ENCODE measurements at places on chromosomes 1 and 21.

DNA sequence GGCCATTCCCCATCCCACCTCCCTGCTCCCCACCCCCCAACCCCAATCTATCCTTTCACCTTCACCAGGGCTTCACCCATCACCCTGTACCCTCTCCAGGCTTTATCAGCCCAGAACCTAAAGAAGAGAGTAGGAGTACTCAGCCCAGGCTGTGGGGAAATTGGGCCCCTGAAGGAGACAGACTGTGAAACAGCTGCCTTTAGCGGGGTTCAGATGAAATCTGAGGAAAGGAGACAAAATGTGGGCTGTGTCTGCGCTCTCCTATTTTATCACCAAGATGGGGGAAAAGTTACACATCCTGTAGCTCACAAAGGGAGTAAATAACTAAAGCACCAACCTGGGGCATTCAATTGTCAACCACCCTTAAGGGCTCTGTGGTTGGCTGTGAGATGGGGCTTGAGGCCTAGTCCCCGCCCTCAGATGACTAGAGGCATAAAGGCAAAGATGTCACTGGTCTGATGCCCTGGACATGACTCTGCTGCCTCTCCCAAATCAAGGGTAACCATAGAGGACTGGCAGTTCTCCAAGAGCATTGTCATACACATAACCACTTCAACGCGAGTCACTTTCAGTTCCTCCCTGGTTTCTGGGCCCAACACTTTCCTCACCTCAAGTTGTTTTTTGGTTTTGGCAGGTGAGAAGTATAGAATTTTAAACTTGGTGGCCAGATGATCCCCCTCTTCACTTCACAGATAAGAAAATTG lies 30.0 kb downstream of the SLC27A3 start:
- DNase-seq, result peak; percentile 98

DNA sequence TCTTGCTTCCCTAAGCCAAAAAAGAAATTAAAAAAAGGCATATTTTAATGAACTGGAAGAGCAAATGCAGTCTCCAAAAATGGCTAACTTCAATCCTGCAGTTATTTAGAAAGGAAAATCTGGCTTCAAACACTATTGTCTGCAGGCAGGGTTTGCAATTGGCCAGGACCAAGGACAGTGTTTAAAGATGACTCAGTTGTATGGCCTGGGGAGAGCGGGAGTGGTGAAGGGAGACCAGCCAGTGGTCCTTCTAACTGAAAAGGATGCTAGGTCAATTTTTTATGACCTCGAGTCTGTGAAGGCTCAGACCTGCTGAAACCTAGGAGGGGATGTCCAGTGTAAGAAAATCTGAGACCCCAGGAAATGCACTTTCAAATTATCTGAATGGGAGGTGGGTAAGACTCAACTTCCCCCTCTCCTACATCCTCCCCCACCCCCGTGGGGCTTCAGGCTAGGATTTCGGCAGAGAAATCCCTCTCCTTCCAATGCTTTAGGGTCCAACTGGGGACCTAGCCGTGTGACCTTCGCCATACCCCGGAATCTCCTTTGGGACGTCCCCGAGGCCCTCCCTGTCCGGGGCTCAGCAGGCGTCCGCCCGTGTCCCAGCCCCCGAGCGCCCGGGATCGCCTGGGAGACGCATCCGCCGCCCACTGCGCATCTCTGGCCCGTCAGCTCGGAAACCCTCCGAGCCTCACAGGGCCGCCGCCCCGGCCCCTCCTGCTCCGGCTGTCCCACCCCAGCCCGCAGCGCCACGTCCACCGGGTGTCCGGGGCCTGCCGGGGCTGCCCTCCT lies 602 bp upstream of the RIMKLA start:
- no peak for DNase-seq

DNA sequence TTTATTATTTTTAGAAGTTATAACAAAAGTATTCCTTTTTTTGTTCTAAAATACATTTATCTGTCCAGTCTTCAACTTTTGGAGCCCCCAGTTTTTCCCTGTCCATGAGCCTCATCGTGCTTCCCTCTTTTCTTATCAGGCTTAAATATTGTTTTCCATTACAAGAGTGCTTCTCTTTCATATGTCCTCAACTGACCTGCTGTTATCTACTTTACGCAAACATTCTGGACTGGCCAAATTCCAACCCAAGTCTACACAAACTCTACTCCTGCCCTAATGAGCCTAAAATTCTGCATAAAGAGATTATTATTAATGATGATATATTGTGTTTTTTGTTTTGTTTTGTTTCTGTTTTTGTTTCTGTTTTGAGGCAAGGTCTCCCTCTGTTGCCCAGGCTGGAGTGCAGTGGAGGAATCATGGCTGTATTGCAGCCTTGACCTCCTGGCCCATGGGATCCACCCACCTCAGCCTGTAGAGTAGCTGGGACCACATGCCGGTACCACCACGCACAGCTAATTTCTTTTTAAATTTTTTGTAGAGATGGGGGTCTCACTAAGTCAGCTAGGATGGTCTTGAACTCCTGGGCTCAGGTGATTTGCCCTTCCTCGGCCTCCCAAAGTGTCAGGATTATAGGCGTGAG lies 318.8 kb upstream of the NEGR1 start:
- DNase-seq, result peak; percentile 84

DNA sequence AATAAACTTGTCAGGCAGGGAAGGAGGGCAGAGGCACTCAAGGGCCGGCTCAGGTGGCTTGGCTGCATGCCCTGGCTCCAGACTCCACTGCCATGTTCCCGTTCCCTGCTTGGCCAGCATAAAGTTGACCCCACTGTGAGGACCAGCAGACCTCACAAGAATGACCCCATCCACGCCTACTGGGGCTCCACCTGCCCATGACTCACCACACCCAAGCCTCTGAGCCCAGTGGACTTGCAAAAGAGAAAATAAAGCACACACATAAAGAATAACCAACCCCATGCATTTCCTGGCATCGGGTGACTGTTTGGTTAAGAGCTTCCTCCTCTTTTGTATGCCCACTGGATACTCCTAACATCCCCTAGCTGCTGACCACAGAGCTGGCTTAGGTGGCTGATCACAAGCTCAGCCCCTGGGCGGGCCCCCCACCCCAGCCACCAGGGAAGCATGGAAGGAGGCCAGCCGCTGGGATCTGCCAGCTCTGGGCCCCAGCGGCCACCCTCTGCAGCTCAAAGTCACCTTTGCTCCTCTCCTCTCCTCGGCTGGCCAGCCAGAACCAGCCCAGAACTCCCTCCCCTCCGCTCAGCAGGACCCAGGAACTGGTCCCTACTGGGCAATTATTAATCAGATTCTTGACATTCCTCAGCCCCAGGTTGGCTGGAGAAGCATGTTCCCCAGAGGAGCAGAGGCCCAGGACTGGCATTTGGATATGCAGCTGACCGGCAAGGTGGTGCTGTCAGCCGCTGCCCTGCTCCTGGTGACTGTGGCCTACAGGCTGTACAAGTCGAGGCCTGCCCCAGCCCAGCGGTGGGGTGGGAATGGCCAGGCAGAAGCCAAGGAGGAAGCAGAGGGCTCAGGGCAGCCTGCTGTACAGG lies at the start of gene KLHDC7A:
TSS of gene KLHDC7A (plus strand) at position 616 of the 875 bp plus-strand sequence. CDS start at position 668, 52 bp downstream.
- no peak for DNase-seq

DNA sequence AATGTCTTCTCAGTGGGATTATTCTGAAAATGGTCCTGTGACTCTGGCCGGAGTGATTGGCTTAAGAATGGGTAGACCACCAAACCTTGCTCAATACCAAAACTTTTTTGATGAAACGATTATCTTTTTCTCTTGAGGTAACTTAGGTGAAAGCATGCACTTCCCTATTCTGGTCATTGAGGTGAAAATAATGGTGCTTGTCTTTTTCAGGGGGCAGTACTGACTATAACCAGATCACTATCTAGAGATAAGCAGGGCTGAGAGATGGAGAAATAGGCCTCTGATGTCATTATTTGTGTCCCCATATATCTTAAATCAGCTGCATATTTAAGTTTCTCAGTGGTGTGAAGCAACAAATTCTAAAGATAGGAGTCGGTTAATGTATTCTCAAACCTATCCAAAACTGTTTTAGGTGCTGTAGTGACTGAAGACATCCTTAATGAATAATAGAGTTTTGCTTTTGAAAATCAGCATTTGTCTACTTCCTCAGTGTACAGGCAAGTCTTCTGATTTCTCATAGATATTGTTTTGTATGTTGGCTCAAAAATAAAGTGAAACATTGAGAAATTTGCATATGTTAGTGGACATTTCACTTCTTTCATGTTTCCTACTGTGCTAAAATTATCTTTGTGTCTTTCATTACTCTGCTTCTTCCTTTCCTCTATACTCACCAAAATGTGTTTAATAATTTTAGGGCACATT lies 735.3 kb upstream of the ADGRL4 start:
- DNase-seq, result no peak

- no peak for DNase-seq
These were observed 17.0 kb upstream of the RUNX3 start for GRCh38 chr1:24946861-24947658.

DNA sequence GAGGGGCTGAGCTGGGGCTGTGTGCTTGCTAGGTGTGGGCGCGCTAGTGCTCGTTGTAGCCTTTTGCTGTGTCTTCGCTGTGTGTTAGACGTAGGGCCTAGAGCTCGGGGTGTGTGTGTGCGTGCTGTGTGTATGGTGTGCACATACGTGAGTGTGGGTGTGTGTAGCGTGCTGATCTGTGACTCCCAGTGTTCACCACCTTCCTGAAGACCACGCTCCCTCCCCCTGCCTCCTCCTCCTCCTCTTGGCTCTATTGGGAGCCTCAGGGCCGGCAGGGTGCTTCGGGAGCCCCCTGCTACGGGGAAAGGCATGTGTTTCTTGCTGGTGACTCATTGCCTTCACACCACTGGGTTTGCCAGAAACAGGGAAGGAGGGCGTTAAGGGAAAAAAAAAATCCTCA lies 9.4 kb upstream of the KCNC4 start:
- DNase-seq, result no peak

- DNase-seq, result peak; percentile 84
These were observed 30.0 kb upstream of the ACP6 start for GRCh38 chr1:147700042-147701006.
